ENCODE measurements at places on chromosomes 12 and 14. TPM values are rescaled to one million over a fixed set of nuclear protein-coding genes. Genes with fewer than 3 reads are reported as not detected.

- no peak for DNase-seq
Observed at GRCh38 chr12:34363050-34363673, 340.9 kb downstream of the ALG10 start.

- no peak for DNase-seq
Observed at GRCh38 chr12:31631023-31631724, 28.3 kb upstream of the ETFBKMT start.

GRCh38 chr14:52115286-52115685 is 46.4 kb upstream of the NID2 start:
- no peak for DNase-seq

DNA sequence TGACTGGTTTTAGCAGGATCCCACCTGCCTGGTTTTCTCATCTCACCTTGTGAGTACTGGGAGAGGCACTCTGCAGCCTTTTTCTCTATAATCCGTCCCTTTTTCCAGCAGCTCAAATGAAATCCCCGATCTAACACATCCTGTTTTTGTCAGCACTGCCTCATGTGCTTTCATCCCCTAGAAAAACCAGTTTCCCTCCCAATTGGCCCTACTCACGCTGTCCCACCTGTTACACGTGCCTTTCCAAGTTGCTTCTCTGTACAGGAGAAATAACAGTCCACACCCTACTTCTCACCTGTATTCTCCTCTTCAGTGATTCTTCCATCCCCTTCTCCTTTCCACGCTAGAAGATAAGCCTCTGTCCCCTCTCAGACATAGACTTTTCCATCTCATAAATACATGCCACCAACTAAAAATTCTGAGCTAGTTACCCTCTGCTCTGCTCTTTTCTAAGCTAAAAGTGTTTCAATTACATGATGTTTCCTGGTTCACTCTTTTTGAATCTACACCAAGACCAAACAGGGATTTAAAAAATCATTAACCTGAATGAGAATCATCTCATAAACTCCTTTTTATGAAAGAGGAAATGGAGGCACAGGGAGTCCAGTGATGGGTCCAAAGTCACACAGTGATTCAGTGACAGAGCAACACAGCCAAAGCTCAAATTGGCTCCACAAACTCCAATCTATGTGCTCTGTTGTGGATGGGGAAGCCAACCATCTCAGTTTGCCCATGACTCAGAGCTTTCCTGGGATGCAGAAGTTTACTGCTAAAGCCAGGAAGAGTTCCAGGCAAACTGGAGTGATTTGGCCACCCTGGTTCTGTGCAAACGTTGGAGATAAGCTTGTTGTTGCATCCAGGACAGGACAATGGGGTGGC is 240.0 kb upstream of the TMEM132C start:
- DNase-seq: no peak

DNA sequence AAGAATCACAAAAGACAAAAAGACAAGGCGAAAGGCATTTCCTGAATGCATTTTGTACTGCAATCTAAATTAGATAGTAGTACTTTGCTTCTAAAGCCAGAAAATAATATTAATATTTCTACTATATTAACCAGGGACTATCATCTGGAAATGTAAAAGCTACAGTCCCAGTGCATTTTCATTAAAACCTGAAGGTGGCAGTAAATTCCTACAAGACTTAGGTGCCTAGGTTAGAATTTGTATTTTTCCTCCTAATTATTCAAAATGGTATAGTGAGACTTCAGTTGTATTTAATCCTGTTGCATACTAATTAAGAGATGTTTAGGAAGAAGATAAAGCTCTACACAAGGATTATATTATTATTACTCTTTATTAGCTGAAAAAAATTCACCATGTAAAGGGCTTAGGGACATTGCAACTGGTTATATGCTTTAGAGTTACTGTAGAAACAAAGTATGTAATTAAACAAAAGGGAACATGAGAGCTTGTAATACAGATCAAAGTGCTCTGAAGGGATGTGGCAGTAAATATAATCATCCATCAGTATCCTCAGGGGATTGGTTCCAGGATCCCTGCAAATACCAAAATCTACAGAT is 53.6 kb downstream of the BRMS1L start:
- DNase-seq: no peak

SERPINA1 gene
- 23.1 TPM for total RNA-seq

- DNase-seq: no peak
Observed at GRCh38 chr14:52063052-52063462, 5.8 kb downstream of the NID2 start.

KRT72 gene
- total RNA-seq: not detected

- DNase-seq: no peak
Observed at GRCh38 chr12:54932691-54933090, 51.9 kb downstream of the TESPA1 start.

PRKD1 gene
- 24.8 TPM for total RNA-seq

DNA sequence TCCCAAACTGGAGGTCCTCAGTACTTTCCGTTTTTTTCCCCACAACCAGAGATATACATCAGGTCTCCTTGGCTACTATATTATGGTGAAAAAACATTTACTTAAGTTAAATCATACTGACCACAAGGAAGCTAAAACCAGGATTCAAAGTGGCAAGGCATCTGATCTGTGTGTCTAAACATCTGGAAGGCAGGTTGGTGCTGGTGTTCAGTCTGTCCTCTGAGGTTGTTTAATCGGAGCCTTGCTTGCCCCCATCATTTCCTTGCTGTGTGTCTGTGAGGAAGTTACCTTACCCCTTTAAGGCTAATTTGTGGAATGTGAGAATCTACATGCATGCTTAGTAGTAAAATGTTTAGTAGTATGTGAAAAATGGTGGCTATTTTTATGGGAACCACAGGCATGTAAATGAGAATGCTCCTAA is 75.6 kb downstream of the GALNT4 start:
- no peak for DNase-seq

DNA sequence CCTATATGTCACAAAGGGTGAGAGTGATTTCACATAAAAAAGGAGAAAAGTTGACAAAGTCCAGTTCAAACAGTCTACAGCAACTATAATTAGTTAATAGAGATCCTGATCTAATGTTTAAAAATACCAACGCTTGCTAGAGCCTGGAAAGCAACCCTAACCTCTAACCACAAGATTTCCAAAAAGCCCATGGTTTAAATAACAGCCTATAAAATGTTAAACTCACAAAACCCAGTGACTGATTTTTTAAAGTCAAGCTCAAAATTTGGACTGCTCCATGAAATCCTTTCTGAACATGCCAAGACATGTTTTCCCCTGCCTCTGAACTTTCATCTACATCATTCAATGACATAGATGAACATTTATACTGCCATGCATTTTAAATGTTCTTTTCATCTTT is 81.6 kb downstream of the PLEKHG7 start:
- no peak for DNase-seq

- no peak for DNase-seq
Observed at GRCh38 chr12:93758801-93759373, 81.7 kb downstream of the CRADD start.

DNA sequence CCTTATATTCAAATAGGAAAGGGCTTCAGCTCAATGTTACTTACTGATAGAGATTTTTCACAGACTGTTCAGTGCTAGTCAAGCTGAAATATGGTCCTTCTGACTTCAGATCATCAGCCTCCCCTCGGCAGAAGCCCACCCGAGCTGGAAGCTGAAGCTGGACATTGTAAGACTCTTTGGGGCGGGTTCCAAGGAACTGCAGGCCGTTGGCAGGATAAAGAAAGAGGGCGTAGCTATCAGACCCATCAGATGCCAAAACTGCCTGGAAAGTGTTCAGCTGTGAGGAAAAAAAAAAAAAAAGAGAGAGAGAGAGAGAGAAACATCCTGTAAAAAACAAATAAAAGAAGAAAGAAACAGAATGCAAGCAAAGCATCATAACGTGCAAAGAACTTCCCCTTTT is 8.8 kb downstream of the NID2 start:
- no peak for DNase-seq

All from aorta (tissue), 5 donors.